ENCODE measurements at places on chromosomes 16 and 17.

DNA sequence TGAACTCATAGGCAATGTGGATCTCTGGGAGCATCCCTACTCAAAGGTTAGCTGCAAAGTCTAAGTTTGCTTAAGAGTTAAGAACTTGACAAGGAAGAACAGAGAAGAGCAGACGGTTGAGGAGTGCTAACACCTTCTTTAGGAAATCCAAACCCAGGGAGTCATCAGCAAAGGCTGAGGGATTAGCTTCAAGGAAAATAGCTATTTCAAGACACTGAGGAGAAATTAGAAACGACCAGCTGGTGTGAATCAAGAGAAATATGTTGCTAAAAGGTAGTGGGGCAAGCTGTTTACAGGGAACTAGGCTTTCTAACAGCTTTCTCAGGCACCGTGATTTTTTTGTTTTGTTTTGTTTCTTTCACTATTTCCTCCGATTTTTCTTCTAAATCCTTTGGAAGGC is 90.7 kb downstream of the CDH8 start:
- no peak for DNase-seq

GRCh38 chr16:74732707-74733350 is 32.2 kb upstream of the MLKL start:
- no peak for DNase-seq

DNA sequence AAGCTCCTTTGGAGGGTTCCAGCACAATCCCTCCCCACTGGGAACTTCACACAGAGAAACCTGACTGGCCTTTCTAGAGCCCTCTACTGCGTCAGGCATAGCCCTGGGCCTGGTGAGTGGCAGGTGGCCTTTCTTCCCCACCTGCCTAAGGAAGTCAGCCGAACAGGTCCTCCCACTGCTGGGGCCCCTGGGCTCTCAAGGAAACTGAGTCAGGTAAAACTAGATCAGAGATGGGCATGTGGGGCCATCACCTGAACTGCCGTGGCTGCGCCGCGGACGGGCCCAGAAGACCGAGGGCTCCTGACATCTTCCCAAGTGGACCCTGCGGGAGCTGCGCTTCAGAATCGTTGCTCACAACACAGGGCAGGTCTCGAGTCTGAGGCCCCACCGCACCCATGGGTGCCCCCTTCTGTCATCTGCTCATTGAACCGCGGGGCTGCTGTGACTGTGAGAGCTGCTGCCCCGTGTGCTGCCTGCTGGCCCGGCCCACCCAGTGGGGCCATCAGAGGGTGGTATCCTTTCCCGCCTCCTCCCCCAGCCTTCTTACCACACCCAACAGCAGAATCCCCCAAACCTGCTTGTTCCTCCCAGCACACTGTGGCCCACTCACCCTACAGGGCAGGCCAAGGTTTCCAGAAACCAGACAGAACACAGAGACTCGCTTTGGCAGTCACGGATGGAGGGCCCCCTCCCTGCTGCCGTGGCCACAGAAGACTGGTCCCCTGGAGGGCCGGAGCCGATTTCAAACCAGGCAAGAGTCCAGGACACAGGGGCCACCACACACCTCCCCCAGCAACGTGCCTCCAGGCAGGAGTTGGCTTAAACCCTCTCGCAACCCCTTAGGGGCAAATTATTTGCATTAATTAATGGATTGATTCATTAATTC is 81.1 kb downstream of the TBC1D16 start:
- no peak for DNase-seq

- DNase-seq: no peak
Observed at GRCh38 chr17:9238340-9239245, 217.3 kb downstream of the NTN1 start.

DNA sequence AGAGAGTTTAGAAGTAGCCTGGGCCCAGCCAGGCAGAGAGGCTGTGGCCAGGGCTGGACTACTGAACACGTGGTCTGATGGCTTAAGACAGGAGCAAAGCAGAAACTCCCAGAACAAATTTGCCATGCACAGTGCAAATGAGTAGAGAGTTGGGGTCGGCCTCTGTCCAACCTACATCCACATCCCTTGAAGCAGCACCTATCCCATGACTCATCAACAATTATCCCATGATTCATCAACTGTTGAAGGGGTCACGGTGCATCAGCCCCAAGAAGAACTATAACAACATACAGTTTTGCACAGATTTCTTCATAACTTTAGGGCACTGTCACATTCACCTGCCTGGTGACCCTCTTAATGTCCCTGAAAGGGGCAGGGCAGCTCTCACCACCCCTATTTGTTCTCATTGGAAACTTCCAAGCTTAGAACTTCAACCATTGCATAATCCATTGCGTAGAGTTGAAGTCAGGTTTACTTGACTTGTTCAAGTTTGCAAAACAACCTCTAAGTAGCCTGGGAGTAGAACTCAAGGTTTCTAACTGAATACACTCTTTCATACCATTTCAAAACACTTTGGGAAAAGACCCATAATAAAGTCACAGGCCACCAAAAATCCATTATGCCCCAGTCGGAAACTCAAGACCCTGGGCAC is 235.2 kb upstream of the CDH5 start:
- no peak for DNase-seq

DNA sequence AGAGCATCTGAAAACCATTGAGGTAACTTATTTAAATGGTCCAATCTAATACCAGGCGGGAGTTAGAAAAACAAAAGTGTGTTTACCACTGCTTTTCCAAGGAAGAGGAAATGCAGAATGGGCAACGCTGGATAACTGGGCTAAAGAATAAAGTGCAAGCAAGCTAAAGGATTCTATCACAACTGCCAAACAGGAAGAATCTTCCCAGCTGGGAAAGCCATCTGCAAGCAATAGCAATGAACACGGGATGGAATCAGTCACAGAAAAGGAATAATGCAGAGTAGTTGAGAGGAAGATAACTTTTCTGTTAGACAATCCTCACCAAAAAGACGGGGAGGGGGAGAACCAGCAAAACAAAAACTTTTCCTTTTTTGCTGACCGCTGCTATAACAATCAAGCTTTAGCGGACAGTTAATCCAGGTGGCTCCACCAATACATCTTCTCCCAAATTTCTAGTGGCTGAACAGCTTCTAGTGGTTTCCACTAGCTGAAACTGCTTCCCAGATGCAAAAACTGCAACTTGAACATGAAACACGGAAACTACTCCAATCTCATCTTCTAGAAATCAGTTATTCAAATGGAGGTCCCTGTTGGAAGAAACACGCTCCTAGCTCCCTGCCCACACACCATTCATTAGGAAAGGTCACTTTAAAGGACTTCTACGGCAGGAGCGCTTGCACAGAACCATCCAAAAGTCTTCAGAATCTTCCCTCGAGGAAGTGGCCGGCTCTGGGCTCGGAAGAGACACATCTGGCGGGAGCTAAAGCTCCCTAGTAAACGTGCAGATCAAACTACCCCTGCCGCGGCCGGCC is 929 bp downstream of the TMEM11 start:
- no peak for DNase-seq

- DNase-seq: no peak
Observed at GRCh38 chr17:70059649-70060048, 15.4 kb upstream of the KCNJ16 start.

GRCh38 chr16:57469917-57470470 is 7.5 kb downstream of the POLR2C start:
- DNase-seq: no peak

DNA sequence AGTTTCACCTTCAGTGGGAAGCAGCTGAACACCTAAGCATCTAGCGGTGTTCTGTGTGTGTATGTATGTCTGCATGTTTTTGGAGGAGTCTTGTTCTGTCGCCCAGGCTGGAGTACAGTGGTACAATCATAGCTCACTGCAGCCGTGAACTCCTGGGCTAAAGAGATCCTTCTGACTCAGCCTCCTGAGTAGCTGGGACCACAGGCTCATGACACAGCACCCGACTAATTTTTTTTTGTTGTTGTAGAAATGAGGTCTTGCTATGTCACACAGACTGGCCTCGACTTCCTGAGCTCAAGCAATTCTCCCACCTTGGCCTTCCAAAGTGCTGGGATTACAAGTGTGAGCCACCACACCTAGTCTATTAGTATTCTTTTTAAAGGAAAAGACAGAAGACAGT is 30.2 kb upstream of the FAAP100 start:
- no peak for DNase-seq

GRCh38 chr16:87723226-87723623 is 42.6 kb downstream of the KLHDC4 start:
- DNase-seq: peak; percentile 62

- DNase-seq: no peak
Observed at GRCh38 chr17:12985431-12986293, 32.2 kb downstream of the ELAC2 start.

DNA sequence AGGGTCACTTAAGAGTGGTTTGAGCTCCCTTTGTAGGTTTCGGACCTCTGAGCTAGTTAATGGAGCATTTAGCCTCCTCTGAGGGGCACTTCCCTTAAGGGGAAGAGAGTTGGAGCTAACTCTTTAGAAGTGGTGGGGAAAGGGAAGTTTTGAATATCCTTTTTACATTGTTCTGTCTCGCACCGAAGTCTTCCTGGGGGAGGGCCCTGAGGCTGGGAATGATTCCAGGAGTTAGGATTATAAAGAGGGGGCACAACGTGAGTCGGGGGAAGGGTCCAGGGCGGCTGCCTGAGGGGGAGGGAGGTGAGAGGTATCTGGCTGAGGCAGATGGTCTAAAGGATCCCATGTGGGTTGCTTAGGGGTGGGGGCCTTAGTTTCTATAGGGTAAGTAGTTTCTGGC is 32.3 kb downstream of the SEC14L1 start:
- no peak for DNase-seq

DNA sequence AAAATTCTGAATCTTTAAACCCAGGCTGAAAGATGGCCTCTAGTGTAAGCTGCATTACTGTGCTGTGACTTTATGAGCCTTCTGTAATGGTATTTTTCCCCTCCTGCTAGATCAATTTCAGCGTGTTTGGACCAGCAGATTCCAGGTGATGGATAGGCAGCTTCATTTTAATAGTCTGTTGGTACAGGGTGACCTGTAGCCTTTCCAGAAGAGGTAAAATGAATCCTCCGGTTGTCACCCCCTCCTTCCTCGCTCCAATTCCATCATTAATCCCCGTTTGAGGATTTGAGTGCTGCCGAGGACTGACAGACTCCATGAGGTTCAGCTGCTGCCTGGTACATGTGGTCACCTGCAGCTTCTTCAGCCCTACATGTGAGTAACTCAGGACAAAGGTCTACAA is 48.9 kb downstream of the MYH3 start:
- no peak for DNase-seq

DNA sequence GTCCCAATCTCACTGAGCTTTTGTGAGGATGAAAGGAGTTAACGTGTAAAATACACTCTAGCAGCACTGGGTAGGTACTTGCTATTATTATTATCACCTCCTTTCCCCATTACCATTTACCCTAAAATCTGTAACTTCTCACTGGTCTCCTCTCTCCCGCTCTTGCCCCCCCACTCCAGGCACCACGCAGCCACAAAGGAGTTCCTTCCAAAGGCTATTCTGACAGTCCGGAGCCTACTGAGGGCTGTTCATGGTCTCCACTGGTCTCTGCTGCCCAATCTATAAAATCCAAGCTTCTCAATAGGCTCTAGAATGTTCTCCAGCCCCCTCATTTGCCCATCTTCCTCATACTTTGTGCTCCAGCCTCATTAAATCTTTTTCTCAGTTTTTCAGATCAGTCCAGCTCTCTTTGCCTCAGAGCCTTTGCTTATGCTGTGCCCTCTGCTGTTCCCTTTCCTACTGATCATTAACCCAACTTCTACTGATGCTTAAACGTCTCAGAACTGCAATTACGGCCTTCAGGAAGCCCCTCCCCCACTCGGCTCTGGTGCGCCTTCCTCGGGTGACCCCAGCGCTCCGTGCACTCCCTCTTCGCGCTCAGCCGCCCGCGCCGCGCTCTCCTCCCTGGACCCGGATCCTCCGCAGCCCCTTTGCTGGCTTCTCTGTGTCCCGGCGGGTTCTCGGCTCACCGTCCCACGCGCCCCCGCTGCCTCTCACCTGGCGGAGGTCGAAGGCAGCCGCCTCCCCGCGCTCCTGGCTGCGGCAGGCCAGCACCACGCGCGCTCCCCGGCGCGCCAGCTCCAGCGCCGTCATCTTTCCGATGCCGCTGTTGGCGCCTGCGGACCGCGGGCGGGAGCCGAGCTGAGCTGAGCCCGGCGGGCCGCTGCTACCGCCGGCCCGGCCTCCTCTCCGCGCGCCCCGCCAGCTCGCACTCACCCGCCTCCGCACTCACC is 737 bp downstream of the DHRS13 start:
- DNase-seq: no peak

DNA sequence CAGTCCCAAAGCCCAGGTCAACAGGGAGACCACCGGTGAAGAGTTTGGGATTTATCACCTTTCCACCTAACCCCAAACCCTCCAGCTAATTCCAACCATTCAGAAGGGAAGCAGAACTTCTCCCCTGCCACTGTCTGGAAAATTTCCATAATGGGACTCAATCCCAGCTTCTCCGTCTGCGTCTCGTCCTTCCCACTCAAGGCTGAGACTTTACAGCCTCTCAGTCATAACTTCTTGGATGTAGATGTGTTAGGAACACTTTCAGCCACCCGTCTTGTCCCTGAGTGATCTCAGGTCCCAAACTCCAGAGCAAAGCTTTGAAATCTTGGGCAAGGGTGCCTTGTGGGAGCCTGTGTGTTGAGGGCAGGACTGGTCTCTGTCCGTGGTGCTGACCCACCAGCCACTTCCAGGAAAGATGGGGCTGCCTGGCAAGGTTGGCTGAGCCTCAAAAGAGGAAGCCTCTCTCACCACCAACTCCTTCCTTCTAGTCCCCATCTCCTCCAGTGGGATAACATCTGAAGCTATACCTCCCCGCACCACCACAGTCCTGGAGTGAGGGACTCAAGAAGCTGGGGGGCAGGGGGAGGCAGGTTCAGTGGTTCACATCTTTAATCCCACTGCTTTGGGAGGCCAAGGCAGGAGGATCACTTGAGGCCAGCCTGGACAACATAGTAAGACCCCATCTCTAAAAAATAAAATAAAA is 9.3 kb downstream of the GAS2L2 start:
- no peak for DNase-seq

DNA sequence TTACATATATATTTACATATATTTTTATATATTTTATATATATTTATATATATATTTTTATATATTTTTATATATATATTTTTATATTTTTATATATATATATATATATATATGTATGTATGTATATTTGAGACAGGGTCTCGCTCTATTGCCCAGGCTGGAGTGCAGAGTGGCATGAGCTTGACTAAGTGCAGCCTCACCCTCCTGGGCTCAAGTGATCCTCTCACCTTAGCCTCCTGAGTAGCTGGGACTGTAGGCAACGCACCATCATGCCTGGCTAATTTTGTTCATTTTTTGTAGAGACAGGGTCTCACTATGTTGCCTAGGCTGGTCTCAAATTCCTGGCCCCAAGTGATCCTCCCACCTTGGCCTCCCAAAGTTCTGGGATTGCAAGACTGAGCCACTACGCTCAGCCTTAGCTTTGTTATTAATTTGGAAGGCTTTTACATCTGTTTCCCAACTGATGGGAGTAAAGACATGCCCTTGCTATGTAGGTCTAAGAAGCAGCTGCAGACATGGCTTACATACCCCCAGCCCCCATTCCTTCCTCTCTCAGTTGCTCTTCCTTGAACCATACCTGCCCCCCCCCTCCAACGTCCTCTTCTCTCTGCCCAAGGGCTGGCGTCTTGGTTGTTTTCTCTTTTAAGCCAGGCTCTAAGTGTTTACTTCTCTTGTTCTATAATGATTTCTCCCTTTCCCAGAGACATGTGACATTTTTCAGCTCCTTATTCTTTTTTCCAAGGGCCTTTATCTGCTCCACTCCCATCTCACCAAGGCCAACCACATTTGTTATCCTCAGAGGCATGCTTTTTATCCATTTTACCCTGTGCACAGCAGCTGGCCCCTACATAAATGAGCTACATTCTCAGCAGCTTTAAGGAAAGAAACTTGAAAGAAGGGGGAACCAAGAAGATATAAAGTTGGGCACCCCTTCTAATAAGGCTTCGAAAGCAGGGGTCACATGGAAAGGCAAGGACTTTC is 64.2 kb upstream of the ATF7IP2 start:
- DNase-seq: no peak

GRCh38 chr17:42667088-42667951 is 8.2 kb downstream of the TUBG2 start:
- no peak for DNase-seq

Data from NCI-H2081 treated with DMSO at 0.1 percent for 48 hours (cell line).